ENCODE measurements at places on chromosomes 1 and 21.

- DNase-seq: no peak
Observed at GRCh38 chr1:59967141-59967697, 40.6 kb upstream of the CYP2J2 start.

- DNase-seq: no peak
Observed at GRCh38 chr1:225319871-225320270, 108.0 kb downstream of the LBR start.

GRCh38 chr1:170863621-170864020 is 71.7 kb upstream of the MROH9 start:
- no peak for DNase-seq

DNA sequence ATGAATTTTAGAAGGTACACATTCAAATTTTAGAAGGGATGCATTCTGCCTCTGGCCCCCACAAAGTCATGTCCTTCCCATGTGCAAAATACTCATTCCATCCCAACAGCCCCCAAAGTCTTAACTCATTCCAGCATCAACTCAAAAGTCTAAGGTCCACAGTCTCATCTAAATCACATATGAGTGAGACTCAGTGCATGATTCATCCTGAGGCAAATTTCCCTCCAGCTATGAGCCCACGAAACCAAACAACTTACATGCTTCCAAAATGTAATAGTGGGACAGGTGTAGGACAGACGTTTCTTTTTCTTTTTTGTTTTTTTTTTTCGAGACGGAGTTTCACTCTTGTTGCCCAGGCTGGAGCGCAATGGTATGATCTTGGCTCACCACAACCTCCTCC is 12.5 kb upstream of the WNT2B start:
- DNase-seq: no peak

DNA sequence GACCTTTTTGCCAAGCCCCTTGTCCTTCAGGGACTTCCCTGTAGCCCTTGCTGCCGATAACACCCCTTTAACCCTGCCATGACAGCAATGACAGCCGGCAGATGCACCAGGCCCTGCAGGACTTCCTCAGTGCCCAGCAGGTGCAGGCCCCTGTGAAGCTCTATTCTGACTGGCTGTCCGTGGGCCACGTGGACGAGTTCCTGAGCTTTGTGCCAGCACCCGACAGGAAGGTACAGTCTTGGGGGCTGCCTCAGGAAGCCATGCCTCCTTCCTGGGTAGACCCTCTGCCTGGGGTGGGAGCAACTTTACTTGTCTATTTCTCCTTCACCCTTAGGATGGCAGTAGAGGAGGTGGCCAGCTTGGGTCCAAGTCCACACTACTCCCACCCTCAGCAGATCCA is 16.1 kb upstream of the PADI6 start:
- DNase-seq: no peak

DNA sequence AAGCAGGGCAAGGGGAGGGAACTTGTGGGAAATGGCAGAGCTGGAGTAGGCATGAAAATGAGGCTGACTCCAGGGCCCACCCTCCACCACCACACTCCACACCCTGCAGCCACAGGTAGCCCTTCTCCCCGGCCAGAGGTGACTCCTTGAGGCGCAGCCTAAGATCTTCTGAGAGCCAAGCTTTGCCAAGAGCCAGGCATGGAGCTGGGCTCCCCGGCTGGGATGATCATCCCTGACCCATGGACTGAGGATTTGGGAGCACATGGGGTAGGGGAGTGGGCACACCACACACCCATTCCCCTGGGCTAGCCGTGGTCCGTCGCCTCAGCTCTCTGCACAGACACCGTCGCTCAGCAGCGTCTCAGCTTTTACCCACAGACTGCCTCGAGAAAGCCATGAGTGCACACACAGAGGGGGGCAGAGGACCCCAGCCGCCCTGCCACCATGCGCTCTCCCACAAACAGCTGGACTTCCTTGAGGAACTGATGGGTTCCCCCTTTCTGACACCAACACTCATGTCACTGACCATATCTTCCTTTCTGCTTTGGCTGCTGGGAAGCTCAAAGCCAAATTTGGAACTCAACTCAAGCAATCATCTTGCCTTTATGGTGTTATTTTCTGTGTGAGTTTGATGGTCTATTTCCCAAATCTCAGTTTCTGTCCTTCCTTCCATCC is 123.6 kb upstream of the RUNX3 start:
- DNase-seq: no peak

DNA sequence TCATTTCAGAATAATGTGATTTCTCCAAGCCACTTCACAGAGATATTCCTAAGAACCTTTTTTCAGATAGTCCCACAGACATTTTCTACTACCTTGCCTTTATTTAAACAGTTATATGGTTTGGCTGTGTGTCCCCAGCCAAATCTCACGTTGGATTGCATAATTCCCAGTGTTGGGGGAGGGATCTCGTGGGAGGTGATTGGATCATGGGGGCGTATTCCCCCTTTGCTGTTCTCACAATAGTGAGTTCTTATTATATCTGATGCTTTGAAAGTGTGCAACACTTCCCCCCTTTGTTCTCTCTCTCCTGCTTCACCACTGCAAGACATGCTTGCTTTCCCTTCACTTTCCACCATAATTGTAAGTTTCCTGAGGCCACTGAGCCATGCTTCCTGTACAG is 93.6 kb upstream of the ZNF678 start:
- peak; percentile 57 for DNase-seq

GRCh38 chr1:23563003-23563402 is 3.7 kb upstream of the ID3 start:
- DNase-seq: peak; percentile 16

Data from dermis blood vessel endothelial cell (primary cell).